ENCODE measurements at places on chromosomes 1 and 21. TPM values are rescaled to one million over a fixed set of nuclear protein-coding genes. Genes with fewer than 3 reads are reported as not detected.

Gene PEX10
- total RNA-seq = 21.8 TPM

Gene MTHFR
- 37.3 TPM for total RNA-seq

DNA sequence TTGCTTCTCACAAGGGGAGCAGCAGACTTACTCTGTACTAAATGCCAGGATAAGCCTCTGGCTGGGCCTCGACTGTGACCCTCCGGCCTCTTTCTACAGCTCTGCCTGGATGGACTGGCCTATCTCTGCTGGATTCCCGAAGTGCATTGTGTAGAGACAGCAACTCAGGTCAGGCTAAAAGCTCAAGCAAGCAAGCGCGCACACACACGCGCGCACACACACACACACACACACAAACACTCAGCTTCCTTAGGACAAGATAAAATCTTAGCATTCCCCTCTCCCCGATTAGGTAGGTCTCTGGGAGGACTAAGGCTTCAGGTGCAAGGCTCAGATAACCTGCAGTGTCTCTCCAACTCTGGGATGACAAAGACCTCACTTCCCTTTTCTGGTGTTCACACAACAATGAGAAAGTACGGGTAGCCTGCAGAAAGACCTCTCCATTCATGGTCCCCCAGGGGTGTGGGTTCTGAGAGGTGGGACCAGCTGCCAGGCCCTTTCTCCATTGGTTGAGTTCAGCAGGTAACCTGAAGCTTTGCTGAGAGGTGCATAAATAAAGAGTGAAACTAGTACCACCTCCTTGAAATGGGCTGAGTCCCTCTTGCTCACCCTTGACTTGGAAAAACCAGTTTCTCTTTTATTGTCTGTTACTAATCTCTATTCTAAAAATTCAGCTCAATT lies 155.1 kb upstream of the CAMK1G start:
- no peak overlapping the region for H3K4me3 ChIP-seq
- peaks cover 21% of the 10 kb centered on the region for H3K4me1 ChIP-seq
- H3K27ac ChIP-seq = peak overlapping the region; percentile 16
- H3K36me3 ChIP-seq = no peaks in the 10 kb centered on the region
- peak; percentile 91 for DNase-seq

Gene TMEM52
- total RNA-seq = 6.4 TPM

Gene NOS1AP
- 4.8 TPM for total RNA-seq

- H3K36me3 ChIP-seq = no peaks in the 10 kb centered on the region
- H3K4me1 ChIP-seq = no peaks in the 10 kb centered on the region
- no peak overlapping the region for H3K4me3 ChIP-seq
- peak; percentile 68 for DNase-seq
- no peak overlapping the region for H3K27ac ChIP-seq
These were observed 5.9 kb downstream of the KRTAP10-1 start for GRCh38 chr21:44533891-44534627.

GRCh38 chr1:241722947-241723346 lies 70.9 kb downstream of the WDR64 start:
- DNase-seq = no peak
- no peaks in the 10 kb centered on the region for H3K4me1 ChIP-seq
- peaks cover 29% of the 10 kb centered on the region for H3K27me3 ChIP-seq

GRCh38 chr1:84605157-84605556 lies 30.9 kb upstream of the CTBS start:
- H3K27ac ChIP-seq = no peak overlapping the region
- H3K4me1 ChIP-seq = no peaks in the 10 kb centered on the region
- no peaks in the 10 kb centered on the region for H3K27me3 ChIP-seq

GRCh38 chr1:214645712-214646111 lies 42.7 kb downstream of the CENPF start:
- no peaks in the 10 kb centered on the region for H3K27me3 ChIP-seq
- no peak overlapping the region for H3K4me3 ChIP-seq
- no peak overlapping the region for H3K27ac ChIP-seq
- peaks cover 93% of the 10 kb centered on the region for H3K36me3 ChIP-seq
- no peak for DNase-seq
- H3K4me1 ChIP-seq = no peaks in the 10 kb centered on the region

DNA sequence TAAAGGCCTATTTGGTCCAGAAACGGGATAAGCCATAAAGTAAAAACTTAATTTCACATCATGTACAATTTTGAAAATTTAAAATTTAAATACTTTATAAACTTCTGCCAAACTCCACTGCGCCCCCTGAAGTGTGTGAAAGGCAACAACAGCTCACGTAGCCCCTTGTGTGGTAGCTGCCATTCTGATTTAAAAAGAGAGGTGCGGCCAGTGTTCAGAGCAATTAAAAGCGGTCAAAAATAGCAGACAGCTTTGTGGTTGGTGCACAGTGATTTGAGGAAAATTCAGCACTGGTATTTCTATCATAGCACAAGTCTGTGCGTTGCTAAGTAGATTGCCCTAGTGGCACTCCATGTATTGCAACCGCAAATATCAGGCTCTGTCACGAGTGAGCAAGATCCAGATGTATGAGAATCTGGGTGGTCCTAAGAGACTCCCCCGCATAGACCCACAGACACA lies 122.5 kb downstream of the ATG4C start:
- no peaks in the 10 kb centered on the region for H3K36me3 ChIP-seq
- no peak overlapping the region for H3K27ac ChIP-seq
- H3K27me3 ChIP-seq = no peaks in the 10 kb centered on the region
- peak; percentile 72 for DNase-seq

Gene ZSCAN20
- 6.0 TPM for total RNA-seq

- H3K4me3 ChIP-seq = no peak overlapping the region
- no peaks in the 10 kb centered on the region for H3K27me3 ChIP-seq
- DNase-seq = no peak
- H3K4me1 ChIP-seq = peaks cover 21% of the 10 kb centered on the region
These were observed 244.3 kb downstream of the FGGY start for GRCh38 chr1:59541161-59541560.

Gene PPP1R15B
- 46.2 TPM for total RNA-seq

DNA sequence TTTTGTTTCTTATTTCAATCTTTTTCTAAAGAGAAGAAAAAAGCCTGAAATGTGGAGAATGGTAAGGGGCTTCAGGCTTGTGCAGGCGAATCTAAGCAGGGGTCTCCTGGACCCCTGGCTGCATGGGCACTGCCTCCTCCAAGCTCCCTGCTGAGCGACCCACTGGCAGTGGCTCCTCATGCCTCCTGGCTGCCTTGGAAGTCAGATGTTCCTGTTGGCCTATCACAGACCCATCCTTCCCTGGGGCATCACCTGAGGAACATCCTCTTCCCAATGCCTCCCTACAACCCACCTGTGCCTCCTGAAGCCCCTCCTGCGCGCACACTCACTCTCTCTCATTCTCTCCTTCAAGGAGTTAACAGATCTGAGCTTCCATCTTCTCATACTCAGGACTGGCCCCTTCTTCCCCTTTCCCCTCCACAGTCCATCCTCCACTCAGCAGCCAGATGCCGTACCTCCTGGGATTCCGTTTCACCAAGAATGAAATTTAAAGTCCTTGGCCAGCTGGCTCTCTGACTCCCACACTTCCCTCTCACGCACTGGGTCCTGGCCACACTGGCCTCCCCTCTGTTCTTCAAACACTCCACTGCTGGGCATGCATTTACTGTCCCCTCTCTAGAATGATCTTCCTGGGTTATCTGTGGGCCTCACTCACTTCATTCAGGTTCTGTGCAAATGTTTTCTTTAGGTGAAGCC lies 41.7 kb downstream of the AZIN2 start:
- peak; percentile 24 for DNase-seq
- no peaks in the 10 kb centered on the region for H3K36me3 ChIP-seq
- no peaks in the 10 kb centered on the region for H3K27me3 ChIP-seq
- no peak overlapping the region for H3K4me3 ChIP-seq
- no peaks in the 10 kb centered on the region for H3K4me1 ChIP-seq

Gene ZNF683
- not detected for total RNA-seq

- peaks cover 64% of the 10 kb centered on the region for H3K36me3 ChIP-seq
- no peak overlapping the region for H3K4me3 ChIP-seq
- no peak overlapping the region for H3K27ac ChIP-seq
- no peaks in the 10 kb centered on the region for H3K27me3 ChIP-seq
- no peak for DNase-seq
These were observed 14.4 kb downstream of the URB2 start for GRCh38 chr1:229640455-229640854.

DNA sequence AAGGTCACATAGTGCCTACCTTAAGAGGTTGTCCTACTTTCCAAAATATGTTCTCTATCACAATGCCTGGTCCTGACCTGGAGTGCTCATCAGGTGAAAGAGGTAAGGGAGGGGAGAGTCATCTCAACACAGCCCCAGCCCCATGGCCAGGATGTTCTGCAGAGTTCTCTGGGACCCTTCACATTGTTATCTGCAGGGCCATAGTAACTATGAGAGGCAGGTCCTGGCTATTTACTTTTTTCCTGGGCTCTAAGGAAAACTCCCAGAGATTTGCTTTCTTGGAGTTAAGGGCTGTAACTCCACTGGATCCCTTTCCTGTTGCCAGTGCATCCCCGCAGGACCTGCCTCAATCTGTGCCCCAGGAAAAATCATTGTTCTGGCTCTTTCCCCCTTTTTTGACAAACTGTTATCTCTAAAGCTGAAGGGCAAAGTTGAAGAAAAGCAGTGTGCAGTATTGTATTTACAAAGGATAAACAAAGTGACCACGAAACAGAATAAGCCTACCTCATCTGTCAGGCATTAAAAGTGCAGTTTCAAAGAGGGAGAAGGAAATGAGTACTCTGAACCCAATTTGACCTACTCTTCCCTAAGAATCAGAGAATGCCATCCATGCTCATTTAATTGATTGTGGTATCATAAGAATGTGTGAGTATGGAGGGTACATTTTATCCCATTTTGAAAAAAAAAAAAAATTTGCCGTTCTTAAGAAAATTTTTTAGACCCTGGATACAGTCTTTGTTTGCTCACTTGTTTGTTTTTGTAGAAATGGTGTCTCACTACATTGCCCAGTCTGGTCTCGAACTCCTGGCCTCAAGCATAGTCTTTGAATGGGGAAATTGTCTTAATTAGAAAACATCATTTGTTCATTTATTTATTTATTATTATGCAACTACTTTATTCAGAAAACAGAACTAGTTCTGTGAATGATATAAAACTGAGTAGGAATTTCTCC lies 149.6 kb downstream of the RHOU start:
- H3K27ac ChIP-seq = no peak overlapping the region
- no peaks in the 10 kb centered on the region for H3K27me3 ChIP-seq
- no peak for DNase-seq
- no peaks in the 10 kb centered on the region for H3K36me3 ChIP-seq
- no peak overlapping the region for H3K4me3 ChIP-seq
- no peaks in the 10 kb centered on the region for H3K4me1 ChIP-seq

DNA sequence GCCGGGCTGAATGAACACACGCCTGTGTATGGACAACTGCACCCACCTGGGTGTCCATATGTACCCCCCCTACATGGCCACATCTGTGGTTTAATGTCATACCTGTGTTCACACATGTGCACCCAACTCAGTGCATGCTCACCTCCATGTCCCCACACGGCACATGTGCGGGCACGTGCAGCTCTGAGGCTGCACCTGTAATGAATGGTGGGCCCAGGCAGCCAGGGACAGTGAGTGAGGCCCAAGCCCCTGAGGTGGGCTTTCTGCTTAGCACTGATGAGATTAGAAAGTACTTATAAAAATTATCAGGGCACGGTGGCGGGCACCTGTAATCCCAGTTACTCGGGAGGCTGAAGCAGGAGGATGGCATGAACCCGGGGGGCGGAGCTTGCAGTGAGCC lies 42.5 kb upstream of the CSF3R start:
- peak; percentile 13 for DNase-seq
- H3K27me3 ChIP-seq = no peaks in the 10 kb centered on the region
- no peak overlapping the region for H3K4me3 ChIP-seq
- H3K4me1 ChIP-seq = peaks cover 7% of the 10 kb centered on the region
- no peaks in the 10 kb centered on the region for H3K36me3 ChIP-seq
- H3K27ac ChIP-seq = no peak overlapping the region

DNA sequence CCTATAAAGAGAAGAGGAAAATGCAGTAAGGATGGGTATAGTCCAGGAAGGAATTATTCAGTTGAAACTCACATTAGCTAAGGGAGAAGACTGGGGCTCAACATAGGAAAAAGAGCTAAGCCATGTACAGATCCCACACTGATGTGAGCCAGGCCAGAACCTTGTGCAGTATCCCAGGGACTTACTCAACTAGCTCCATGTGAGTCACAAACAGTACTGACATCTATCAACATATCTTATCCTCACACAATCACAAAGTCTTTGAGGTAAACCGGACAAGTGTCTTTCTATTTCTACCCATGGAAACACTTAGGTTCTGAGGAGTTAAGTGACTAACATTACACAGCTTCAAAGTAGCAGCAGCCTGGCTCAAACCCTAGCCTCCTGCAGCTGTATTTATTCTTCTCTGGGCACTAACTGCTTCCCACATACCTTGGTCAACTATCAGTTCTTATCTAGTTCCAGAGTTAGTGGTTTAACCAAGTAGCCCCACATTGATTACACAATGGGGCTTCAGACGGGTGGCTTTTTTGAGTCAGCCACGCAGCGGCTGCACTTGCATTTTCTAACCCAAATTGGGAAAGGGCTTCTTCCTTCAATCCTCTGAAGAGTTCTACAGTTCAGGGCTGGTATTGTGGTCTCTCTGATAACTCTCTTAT lies 9.5 kb downstream of the CD5L start:
- no peaks in the 10 kb centered on the region for H3K4me1 ChIP-seq
- H3K27me3 ChIP-seq = no peaks in the 10 kb centered on the region
- H3K4me3 ChIP-seq = no peak overlapping the region
- H3K27ac ChIP-seq = no peak overlapping the region
- no peak for DNase-seq

DNA sequence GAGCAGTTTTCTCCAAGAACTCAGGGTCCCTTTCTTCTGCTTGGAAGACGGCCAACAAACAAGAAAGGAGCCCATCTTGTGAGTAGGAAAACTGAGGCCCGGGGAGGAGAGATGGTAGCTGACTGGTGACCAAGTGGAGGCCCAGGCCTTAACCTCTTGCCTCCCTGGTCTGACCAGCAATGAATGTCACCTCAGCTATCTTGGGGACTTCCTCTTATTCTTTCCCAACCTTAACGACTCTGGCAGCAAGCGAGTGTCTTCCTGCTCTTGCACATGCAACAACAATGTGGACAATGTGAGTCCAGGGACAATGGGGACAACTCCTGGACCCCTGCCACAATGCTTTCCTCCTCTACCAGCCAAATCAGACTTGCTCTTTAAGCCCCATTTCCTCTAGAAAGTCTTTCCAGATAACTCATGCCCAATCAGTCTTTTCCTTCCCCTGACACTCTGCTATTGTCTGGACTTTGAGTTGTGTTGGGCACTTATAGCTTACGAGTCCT lies 12.6 kb downstream of the HSPG2 start:
- H3K4me1 ChIP-seq = peaks cover 26% of the 10 kb centered on the region
- H3K36me3 ChIP-seq = peaks cover 51% of the 10 kb centered on the region
- no peak overlapping the region for H3K27ac ChIP-seq

GRCh38 chr1:168833362-168833761 lies 104.4 kb upstream of the DPT start:
- no peak overlapping the region for H3K4me3 ChIP-seq
- no peak for DNase-seq
- peaks cover 8% of the 10 kb centered on the region for H3K4me1 ChIP-seq
- no peaks in the 10 kb centered on the region for H3K27me3 ChIP-seq
- no peaks in the 10 kb centered on the region for H3K36me3 ChIP-seq

DNA sequence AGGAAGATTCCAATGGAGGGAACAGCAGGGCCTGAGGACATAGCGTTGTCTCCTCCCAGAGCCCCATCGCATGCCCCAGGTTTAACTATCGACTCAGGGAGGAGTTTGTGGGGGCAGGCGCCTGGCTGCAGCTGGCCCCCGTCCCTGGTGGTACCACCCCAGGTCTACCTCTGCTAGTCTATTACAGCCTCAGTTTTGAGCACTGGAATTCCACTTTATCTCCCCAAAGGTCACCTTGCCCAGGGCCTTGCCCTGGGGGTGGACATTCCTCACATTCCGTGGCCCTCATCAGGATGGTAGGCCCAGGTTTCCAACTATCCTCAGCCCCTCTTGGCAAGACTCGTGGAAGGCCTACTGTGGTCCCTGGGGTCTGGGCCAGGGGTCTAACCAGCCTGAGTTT lies 65.4 kb upstream of the SSBP3 start:
- H3K27me3 ChIP-seq = no peaks in the 10 kb centered on the region
- peaks cover 20% of the 10 kb centered on the region for H3K4me1 ChIP-seq

Measured in endodermal cell (in vitro differentiated cells).